ENCODE measurements at places on chromosomes 5 and 9.

GRCh38 chr5:100840370-100840769 lies 62.7 kb downstream of the ST8SIA4 start:
- DNase-seq, result no peak

DNA sequence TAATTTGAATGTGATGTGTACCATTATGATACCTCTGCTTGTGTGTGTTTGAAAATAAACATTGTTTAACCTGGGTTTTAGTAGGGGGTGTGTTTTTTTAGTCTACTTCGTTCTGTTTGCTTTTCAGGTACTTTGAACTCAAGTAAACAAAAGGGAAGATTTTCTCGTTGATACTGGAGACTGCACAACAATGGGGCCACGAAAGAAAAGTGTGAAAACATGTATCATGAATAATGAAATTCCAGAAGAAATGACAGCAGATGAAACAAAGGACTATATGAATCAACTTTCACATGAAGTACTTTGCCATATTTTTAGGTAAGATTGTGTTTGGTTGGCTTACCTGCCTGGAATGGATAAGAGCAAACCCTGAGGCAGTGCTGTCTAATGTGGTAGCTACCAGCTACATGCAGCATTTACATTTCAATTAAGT lies 10.8 kb downstream of the FBXO38 start:
- no peak for DNase-seq

GRCh38 chr9:106797299-106797698 lies 65.7 kb upstream of the ZNF462 start:
- DNase-seq, result no peak

DNA sequence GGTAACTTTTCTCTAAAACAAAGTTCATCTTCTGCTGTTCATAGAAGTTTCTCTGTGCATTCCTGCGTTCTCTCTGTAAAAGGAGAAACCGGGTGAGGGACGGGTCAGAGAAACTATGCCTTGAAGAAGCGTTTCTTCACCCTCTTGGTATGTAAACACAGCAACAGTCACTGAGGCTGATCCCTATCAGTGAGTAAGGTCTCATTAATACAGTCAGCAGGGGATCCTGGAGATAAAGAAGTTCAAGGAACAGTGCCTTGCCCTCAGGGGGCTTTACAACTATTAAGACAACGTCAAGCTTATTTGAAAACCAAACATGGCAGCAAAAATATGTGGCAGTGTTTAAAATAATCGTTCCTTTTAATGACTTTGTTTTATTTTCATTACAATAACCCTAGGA lies 202.9 kb upstream of the IL12B start:
- no peak for DNase-seq

DNA sequence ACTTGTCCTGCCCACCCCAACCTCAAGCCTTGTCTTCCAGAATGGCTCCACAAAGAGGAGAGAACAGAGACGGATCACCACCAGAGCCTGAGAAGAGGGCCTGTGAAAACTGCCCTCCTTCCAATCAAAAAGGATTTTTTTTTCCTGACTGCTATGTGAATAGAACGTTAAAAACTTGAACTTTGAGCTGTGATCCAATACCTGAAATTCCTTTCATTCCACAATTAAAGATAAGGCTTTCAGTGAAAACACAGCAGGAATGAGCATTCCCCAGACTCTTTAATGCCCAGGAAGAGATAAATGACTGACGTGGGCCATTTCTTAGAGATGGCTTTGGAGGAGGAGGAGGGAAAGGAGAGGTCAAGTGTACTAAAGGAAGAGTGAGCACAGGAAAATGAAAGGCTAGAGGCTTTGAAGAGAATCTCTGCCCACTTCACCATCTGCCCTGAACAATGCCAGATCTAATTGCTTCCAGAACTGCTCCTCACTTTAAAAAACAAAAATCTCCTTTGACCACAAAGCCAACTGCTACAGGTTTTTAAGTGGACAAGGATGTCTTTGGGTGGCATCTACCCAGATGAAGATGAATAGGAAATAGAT lies 177.9 kb upstream of the MAP3K1 start:
- DNase-seq, result no peak

- no peak for DNase-seq
These were observed 293.4 kb downstream of the YTHDC2 start for GRCh38 chr5:113806904-113807303.

DNA sequence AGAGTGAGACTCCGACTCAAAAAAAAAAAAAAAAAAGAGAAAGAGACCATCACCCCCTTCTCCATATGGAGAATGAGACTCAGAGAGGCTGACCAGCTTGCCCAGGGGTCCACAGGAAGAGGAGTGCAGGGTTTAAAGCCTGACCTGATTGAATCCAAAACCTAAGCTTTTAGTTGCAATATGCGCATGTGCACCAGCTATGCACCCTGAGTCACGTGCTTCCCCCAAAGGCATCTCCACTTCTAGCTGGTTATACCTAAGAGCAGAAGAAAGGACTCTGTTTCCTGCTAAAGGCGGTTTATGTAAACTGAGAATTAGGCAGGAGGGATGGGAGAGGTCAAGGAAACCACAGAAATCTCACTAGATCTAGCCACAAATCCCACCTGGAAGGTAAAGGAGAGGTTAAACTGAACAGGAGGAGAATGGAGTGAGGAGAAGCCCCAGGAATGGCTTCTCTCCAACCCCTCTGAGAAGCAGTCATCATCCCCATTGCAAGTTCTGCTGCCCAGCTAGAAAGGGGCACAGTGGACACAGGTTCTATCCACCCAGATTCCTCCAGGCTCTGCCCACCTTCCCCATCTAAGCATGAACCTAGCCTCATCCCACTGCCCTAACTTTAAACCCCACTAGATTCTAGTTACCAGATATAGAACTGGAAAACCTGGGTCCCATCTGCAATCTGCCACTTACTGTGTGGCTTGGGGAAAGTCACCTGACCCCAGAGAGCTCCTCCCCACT lies 171.3 kb downstream of the ACTL7B start:
- no peak for DNase-seq

DNA sequence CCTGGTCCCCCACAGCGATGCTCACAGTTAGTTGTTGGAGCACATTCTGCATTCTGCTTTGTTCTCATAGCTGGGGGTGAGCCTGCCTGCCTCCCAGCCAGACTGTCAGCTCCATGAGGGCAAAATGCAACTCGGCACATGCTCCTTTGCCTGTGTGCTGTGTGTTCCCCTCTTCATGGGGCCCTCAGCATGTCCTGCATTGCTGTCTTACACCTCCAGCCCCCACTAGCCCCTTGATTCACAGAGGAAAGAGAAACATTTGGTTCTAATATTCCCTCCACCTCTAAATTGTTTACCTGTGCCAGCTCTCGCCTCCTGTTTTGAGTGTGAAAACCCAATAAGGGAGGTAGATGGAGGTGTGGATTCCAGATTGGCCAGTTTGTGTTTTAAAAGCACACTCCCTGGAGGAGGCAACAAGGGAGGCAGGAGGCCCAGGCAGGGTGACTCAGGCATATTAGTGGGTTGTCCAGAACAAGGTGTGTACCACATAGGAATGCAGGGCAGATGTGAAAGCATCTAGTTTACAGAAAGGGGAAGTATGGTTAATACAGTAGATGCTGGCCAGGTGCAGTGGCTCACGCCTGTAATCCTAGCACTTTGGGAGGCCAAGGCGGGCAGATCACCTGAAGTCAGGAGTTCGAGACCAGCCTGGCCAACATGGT lies 224.6 kb downstream of the AGTPBP1 start:
- no peak for DNase-seq

DNA sequence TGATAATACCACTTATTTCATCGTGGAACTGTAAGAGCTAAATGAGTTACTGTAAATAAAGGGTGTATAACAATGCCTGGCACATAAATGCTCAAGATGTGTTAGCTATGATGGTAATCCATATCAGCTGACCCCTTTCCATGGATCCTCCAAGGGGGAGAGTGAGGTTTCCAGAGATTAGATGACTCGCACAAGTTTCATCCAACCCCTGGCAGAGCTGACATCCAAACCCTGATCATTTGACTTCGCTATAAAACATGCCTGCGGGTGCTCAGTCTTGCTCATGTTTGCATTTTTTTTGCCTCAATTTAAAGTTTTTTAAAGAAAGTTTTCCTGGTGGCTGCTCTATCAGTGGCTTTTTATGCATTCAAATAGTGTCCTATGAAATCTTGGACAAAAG lies 145.7 kb upstream of the SMIM23 start:
- DNase-seq, result no peak

- no peak for DNase-seq
These were observed 268.0 kb downstream of the BNC2 start for GRCh38 chr9:16602494-16602893.

- DNase-seq, result no peak
These were observed 26.9 kb downstream of the GOLM1 start for GRCh38 chr9:86072394-86072877.

DNA sequence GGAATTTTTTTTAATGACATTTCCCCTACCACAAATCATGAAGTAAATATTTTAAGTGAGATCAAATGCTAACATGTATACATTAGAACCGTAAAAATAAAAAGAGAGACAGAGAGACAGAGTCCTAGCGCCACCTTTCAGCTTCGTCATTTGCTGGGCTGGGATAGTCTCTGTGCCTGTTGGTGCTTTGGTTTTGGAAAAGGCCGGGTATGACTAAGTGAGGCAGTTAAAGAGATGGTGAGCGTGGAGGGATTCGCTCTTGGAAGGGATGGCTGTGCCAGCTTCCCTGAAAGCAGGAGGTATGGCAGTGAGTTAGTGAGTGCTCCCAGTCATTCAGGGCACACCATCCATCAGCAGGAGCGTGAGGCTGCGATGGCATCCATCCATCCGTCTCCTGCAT lies 729.6 kb upstream of the WWC1 start:
- no peak for DNase-seq
